Stimulated activated CD4-positive, alpha-beta T cell treated with anti-CD3 and anti-CD28 coated beads, Interleukin-1b, Interleukin-23, amount 100 ng/mL, for 1 hour (primary cell): ENCODE measurements at places on chromosomes 1 and 21.

- DNase-seq = no peak
These were observed 52.0 kb downstream of the SLX9 start for GRCh38 chr21:44991538-44992483.

DNA sequence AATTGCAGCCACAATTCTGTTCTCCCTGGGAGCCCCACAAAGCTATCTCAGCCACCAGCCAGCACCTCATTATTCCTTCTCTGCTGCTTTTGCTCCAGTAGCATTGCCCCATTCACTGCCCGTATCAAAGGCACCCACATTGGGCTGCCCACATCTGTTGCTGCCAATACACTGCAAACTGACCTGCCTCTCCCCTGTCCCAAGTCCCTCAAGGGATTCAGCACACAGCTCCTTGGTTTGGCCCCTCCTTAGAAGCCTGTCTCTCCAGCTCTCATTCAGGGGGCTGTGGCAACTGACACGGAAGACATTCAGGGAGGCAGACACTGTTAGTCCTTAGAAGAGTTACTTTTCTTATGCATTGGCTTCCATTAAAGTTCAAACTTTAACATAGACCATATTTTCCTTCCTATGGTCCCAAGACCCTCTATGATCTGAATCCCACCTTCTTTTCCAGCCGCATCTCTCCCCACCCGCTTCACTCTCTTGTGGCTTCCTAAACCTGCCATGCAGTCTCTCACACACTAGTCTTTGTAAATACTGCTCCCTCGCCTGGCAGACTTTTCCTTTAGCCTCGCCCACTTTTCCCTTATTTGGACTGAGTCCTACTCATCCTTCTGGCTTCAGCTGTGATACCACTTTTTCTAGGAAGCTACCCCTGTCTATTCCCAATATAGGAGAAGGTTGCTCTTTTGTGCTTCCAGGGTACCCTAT, 19.3 kb upstream of the KLHDC8A start:
- no peak for DNase-seq

DNA sequence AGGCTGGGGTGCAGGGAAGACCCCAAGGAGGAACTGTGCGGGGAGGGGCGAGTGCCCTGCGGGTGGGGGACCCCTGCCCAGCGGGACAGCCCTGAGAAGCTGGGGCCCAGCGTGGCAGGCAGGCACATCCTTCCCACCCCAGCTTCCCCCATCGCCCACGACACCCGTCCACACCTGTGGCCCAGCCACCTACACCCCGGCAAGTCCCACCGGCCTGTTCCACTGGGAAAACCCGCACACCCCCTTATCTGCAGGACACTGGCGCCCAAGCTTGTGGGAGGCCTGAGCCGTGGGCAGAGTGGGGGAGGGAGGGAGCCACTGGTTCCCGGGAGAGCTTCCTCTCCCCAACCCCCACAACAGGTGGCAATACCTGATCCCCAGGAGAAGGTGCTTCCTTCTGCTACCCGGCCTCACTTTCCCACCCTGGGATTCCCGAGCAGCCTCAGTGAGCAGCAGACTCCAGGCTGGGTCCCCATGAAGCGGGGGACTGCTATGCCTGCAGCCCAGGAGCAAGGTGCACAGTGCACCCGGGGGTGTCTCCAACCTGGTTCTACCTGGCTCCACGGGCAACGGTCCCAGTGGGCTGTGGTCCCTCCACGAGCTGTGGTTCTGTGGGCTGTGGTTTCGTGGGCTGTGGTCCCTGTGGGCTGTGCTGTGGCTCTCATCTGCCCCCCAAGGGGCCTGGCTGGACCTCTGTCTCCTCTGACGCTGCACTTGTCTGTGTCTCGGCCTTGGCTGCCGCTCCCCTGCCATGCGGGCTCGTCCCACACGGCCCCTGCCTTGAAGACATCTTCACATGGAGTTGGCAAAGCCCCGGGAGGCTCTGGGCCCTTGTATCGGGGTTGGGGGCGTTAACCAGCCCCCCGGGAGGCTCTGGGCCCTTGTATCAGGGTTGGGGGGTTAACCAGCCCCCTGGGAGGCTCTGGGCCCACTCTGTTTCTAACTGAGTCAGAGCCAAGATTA, 37.8 kb upstream of the POFUT2 start:
- no peak for DNase-seq

DNA sequence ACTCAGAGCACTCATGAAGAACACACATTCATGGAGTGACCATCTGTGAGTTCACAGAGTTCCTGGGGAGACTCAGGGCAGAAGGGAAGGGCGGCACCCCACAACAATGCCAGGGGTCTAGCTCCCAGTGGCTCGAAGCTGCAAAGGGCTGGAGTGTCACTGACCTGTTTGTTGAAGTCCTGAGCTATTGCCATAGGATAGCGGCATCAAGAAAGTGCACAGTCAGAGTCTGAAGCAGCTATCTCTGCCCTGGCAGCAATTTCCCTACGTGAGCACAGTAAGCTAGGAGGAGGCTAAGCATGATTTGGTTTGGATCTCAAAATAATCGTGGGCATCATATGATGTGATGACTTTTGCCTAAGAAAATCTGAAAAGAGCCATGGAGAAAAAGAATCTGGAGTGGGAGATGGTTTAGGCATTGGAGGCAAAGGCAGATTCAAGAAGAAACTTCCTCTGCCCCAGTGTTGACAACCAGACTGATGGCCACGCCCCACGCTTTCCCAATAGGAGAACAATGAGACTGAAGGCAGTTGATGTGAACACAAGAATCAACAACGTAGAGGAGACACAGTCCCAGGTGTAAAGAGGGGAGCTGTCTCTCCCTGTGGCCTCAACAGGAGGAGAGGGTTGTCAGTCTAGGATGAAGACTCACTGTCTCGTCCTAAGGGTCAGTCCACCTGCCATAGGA, 100.0 kb upstream of the SLC25A33 start:
- DNase-seq = no peak

- DNase-seq = no peak
These were observed 19.2 kb downstream of the SLC19A2 start for GRCh38 chr1:169466259-169467230.

DNA sequence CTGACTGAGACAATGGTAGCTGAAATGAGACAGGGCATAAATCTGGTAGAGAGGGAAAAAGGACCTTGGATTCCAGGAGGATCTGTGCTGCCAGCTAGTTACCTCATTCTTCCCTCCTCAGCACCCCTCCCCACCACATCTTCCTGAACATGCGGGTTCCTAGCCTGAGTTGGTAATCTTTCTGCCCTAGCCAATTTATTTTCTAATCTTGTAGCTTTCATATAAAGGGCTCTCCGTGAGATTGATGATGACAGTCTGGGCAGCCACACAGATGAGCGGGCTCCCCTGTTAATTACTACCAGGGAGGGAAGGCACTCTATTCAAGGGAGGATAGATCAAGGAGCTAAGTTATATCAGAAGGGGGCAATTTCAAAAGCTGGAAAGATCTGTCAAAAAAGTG, 20.2 kb downstream of the ARHGEF11 start:
- DNase-seq = no peak

DNA sequence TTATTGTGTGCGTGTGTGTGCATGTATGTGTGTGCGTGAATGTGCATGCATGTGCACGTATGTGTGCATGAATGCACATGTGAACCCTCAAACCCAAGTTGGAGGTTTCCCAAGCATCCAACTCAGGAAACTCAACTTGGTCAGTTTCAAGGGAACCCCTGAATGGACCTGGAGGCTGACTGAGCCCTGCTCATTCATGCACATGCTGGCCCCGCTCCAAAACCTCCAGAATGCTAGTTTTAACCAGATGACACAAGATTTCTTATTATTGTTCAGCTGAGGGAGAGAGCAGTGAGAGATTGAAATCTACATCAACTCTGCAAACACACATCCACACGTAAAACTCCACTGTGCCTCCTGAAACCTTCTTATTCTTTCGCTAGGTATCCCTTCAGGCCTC, 104.4 kb downstream of the OMA1 start:
- no peak for DNase-seq

DNA sequence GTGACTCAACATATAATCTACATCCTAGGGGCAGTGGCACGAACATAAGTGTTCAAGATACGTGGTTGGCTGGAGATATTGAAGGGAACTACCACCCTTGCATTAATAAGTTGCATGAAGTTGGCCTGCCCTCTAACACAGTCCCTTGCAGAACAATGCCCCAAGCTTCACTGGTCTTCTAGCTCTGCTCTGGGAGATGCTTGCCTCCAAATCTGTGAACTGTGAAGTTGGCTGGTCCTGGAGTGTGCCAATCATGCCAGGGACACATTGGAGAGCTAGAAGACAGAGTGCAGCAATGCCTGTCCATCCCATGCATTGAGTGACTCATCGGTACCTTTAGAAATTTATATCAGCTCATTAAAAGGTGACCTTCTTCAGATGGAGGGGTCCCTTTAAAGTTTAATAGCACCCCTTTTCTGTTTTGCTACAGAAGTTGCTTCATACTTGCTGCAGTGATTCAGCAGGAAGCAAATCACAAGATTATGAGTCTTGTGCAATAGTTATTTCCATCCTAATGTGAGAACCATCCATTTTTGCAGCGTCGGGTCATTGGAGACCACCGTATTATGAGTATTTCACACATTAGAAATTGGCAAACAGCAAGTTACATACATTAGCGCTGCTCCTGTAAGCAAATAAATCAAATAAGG, 55.2 kb upstream of the KAZN start:
- DNase-seq = no peak
